Activated T-cell treated with anti-CD3 and anti-CD28 coated beads, Interleukin-2, amount 50 U/mL, for 72 hours (primary cell): ENCODE measurements at places on chromosomes 3 and 15.
A peak's percentile ranks its signal among the peaks of the same experiment; 100 is the strongest.

GRCh38 chr3:57004229-57004628, 56.2 kb upstream of the SPATA12 start:
- H3K36me3 ChIP-seq, result no peaks in the 10 kb centered on the region
- H3K4me3 ChIP-seq, result no peak overlapping the region
- H3K4me1 ChIP-seq, result peaks cover 5% of the 10 kb centered on the region
- peaks cover 6% of the 10 kb centered on the region for H3K27me3 ChIP-seq
- H3K27ac ChIP-seq, result no peak overlapping the region

- H3K4me3 ChIP-seq, result no peak overlapping the region
- peaks cover 1% of the 10 kb centered on the region for H3K36me3 ChIP-seq
- no peaks in the 10 kb centered on the region for H3K27me3 ChIP-seq
- H3K27ac ChIP-seq, result no peak overlapping the region
These were observed 47.1 kb upstream of the LSAMP start for GRCh38 chr3:116492379-116492778.

DNA sequence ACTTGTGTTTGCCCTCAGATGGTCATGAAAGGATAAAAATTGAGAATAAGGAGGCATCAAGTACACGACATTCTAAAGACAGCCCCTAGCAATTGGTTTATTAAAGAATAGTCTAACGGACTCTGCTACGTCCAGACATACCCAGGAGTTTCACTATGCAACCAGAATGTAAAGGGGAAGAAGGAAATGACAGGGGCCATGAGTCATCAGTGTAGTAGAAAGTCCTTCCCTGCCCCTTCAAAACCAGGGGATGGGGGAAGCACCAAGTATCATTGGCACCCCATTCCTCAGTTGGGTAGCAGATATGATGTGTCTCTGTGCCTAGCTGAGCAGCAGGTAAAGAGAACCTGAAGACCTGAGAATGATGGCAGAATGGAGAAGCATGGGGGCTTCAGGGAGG, 367.4 kb downstream of the IL20RB start:
- no peak overlapping the region for H3K4me3 ChIP-seq
- H3K4me1 ChIP-seq, result no peaks in the 10 kb centered on the region
- no peak for DNase-seq
- no peak overlapping the region for H3K27ac ChIP-seq
- H3K27me3 ChIP-seq, result no peaks in the 10 kb centered on the region

- peak; percentile 3 for DNase-seq
- no peaks in the 10 kb centered on the region for H3K27me3 ChIP-seq
- peaks cover 10% of the 10 kb centered on the region for H3K4me1 ChIP-seq
These were observed 35.5 kb downstream of the ASTE1 start for GRCh38 chr3:130991126-130991525.

GRCh38 chr3:9399746-9400145, 2.3 kb downstream of the SETD5 start:
- peaks cover 60% of the 10 kb centered on the region for H3K4me1 ChIP-seq
- DNase-seq, result peak; percentile 10
- no peaks in the 10 kb centered on the region for H3K27me3 ChIP-seq
- peak overlapping the region; percentile 93 for H3K4me3 ChIP-seq

DNA sequence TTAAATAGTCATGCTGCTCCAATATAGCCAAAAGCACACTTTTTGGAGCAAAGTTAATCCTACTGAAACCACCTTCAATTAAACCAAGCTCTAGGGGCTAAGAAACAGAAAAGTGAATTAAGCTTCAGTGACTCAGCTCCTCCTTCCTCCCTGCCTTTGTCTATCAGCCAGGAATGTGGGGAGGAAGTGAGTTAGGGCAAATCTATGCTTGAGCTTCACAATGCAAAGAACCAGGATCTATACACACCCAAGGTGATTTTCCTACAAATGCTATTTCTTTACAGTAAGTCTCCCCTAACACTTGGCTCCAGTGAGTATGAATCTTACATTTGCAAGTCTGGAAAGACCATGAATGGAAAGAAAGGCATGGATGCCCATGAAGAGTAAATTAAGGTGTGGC, 212.1 kb downstream of the P3H2 start:
- no peaks in the 10 kb centered on the region for H3K36me3 ChIP-seq
- H3K27me3 ChIP-seq, result peaks cover 6% of the 10 kb centered on the region
- no peak overlapping the region for H3K4me3 ChIP-seq
- no peaks in the 10 kb centered on the region for H3K4me1 ChIP-seq

DNA sequence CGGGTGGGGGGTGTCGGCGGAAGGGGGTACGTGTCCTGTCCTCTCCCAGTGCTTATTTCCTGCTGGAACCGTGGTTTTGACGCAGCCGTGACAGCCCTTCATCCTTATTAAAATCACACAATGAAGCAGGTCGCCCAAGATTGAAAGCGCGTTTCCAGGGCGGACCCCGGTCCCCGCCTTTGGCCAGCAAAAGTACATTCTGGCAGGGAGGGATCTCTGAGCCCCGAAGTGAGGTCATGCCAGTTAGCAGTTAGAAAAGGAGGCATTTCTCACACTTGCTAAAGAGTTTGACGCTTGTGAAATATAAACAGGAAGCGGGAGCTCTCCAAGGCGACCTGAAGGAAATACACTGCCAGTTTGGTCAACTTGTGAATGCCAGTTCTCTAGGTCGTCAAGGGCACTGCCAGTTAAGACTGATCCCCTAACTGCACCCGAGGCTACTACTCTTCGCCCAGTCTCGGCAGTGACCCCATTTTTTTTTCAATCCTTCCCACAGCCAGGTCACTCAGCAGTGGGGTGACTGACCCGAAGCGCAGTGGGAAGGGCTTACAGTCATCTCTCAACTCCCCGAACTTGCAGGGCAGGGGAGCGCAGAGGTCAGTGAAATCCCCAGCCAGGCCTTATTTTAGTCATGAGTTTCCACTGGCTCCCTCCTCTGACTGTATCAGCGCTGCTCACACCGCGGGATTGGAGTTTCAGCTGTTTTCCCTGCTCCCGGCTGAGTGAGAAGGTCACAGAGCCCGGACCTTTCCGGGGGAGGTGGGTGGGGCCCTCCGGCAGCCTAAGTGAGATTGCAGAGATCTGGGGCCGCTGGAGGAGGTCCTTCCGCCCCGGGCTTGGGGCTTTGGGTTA, 2.0 kb upstream of the BHLHE40 start:
- peak overlapping the region; percentile 97 for H3K4me3 ChIP-seq
- DNase-seq, result peak; percentile 88
- H3K27ac ChIP-seq, result peak overlapping the region; percentile 96
- no peaks in the 10 kb centered on the region for H3K27me3 ChIP-seq
- peaks cover 26% of the 10 kb centered on the region for H3K36me3 ChIP-seq
- H3K4me1 ChIP-seq, result peaks cover 48% of the 10 kb centered on the region

GRCh38 chr3:56119575-56120349, 348.5 kb downstream of the ERC2 start:
- H3K4me3 ChIP-seq, result no peak overlapping the region
- no peaks in the 10 kb centered on the region for H3K36me3 ChIP-seq
- H3K4me1 ChIP-seq, result no peaks in the 10 kb centered on the region
- DNase-seq, result no peak

DNA sequence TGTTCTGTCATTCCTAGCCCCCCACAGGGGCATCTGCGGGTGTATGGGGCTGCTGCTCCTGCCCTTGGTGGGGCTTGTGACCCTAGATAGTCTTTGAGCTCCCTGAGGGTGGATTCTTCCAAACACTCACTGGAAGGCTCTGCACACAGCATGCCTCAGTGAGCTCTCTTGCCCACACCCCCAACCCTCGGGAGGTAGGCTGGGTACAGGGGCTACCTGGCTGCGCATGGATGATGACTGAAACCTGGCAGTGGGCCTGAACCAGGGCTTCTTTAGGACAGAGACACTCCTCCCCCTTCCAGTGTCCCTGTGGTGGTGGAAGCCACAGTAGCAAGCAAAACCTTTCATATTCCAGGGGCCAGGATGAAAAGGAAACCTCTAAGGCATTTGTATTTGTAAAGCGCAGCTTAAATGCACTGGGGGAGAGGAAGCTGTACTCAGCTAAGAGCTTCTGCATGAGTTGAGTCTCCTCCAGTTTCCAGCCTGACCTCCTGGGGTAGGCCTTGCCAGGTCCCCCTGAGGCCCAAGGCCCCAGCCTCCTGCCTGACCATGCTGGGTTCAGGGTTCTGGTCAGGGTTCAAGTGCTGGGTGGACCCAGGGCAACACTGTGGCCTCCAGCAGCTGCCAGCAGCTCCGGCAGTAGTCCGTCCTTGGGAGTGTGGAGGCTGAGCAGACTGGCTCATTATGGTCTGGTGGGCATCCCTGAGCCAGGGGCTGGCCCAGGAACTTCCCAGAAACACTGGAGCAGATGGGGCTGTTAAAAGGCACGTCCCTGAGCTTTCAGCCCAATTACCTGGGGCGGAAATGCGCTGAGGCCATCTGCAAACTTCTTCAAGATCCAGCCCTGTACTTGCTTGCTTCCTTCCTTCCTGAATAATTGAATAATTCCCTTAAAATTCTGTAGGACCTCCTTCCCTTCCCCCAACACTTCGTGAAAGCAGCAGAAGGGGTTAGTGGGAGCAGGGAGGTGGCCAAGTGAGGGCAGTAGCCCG, 89.7 kb downstream of the HMG20A start:
- no peak overlapping the region for H3K27ac ChIP-seq
- H3K36me3 ChIP-seq, result no peaks in the 10 kb centered on the region
- no peaks in the 10 kb centered on the region for H3K4me1 ChIP-seq
- H3K4me3 ChIP-seq, result no peak overlapping the region
- no peak for DNase-seq
- H3K27me3 ChIP-seq, result no peaks in the 10 kb centered on the region

DNA sequence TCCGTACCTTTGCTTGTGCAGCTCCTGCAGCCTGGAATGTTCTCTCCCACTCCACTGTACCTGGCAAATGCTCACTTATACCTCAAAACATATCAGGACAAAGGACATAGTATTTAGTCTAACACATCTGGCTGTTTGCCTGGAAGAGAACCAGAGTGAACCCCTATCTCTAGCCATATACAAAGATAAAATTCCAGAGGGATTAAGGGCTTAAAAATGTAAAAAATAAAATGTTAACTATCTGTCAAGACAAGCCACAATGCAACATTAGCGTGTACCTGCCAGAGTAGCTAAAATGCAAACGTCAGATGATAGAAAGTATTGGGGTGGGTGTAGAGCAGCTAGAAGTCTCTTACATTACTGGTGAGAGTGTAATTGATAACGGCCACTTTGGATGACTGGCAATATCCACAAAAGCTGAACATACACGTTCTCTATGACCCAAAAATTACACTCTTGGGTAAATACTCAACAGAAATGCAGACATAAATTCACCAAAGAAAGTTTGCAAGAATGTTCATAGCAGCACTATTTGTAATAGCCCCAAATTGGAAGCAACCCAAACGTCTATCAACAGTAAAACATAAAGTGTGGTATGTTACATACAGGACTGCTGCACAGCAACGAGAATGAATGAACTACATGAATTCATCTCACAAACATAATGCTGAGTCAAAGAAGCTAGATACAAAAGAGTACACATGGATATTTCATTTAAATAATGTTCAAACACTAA, 18.2 kb upstream of the ADPGK start:
- peaks cover 29% of the 10 kb centered on the region for H3K27me3 ChIP-seq
- peaks cover 11% of the 10 kb centered on the region for H3K4me1 ChIP-seq
- no peaks in the 10 kb centered on the region for H3K36me3 ChIP-seq
- H3K27ac ChIP-seq, result no peak overlapping the region

GRCh38 chr3:182487143-182487542, 306.2 kb upstream of the ATP11B start:
- H3K27me3 ChIP-seq, result no peaks in the 10 kb centered on the region
- no peak for DNase-seq

DNA sequence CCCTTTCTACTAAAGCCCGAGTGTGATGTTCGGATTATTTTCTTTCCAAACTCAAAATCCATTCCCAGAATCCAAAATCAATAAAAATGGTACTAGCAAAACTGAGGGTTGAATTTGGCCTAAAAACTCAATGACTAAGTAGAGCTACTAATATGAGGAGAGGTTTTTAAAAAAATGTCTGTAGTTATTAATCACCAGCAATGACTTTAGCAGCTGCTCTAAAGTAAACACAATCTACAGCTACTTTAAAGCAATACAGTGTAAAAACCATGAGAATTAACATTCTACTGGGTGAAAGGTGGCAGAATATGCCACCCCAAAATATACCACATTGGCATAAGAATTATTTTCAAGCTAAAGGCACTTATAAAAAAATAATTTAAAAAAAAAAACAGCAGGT, 23.5 kb downstream of the FHIT start:
- no peak overlapping the region for H3K27ac ChIP-seq
- no peaks in the 10 kb centered on the region for H3K27me3 ChIP-seq
- H3K36me3 ChIP-seq, result no peaks in the 10 kb centered on the region
- no peak overlapping the region for H3K4me3 ChIP-seq
- DNase-seq, result no peak

DNA sequence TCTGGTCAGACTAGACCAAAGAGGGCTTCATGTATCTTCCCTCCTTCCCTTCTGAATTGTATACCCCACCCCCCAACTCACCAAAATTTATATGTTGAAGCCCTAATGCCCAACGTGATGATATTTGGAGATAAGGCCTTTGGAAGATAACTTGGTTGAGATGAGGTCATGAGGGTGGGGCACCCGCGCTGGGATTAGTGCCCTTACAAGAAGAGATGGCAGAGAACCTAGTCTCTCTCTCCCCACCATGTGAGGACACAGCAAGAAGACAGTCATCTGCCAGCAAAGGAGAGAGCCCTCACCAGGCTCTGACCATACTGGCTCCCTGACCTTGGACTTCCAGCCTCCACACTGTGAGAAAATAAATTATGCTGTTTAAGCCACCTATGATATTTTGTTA, 13.5 kb downstream of the PLCD1 start:
- no peak for DNase-seq
- H3K27ac ChIP-seq, result no peak overlapping the region
- H3K4me3 ChIP-seq, result no peak overlapping the region
- H3K4me1 ChIP-seq, result no peaks in the 10 kb centered on the region

DNA sequence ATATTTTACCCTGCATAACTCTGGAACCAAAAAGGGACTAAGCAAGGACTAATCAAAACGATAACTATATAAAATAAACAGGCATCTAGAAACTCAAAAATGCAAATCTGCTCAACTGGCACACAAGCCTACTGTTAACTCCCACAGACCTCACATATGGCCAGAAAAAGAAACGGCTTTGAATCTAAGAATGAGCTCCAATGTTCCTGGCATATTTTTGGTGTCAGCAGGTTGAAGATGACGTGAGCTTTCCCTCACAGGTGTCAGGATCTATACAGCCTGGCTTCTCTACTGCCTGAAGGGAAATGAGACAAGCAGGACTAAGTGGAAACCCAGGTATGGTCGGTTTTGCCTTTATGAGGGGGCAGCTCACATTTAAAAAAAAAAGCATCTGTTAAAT, 120.1 kb upstream of the SPATA12 start:
- no peak overlapping the region for H3K27ac ChIP-seq
- no peak overlapping the region for H3K4me3 ChIP-seq
- peaks cover 36% of the 10 kb centered on the region for H3K4me1 ChIP-seq
- H3K36me3 ChIP-seq, result peaks cover 5% of the 10 kb centered on the region
- no peak for DNase-seq

GRCh38 chr3:124246949-124247348, 255.0 kb upstream of the ROPN1 start:
- no peaks in the 10 kb centered on the region for H3K36me3 ChIP-seq
- H3K4me1 ChIP-seq, result no peaks in the 10 kb centered on the region
- H3K27me3 ChIP-seq, result peaks cover 19% of the 10 kb centered on the region
- no peak overlapping the region for H3K4me3 ChIP-seq
- no peak overlapping the region for H3K27ac ChIP-seq

- peak overlapping the region; percentile 32 for H3K27ac ChIP-seq
- H3K4me1 ChIP-seq, result no peaks in the 10 kb centered on the region
- H3K4me3 ChIP-seq, result no peak overlapping the region
- H3K36me3 ChIP-seq, result peaks cover 4% of the 10 kb centered on the region
- DNase-seq, result no peak
These were observed 581.6 kb downstream of the FHIT start for GRCh38 chr3:60669636-60670035.
